ENCODE measurements at places on chromosomes 7 and 10. TPM values are rescaled to one million over a fixed set of nuclear protein-coding genes. Genes with fewer than 3 reads are reported as not detected.
A peak's percentile ranks its signal among the peaks of the same experiment; 100 is the strongest.

DNA sequence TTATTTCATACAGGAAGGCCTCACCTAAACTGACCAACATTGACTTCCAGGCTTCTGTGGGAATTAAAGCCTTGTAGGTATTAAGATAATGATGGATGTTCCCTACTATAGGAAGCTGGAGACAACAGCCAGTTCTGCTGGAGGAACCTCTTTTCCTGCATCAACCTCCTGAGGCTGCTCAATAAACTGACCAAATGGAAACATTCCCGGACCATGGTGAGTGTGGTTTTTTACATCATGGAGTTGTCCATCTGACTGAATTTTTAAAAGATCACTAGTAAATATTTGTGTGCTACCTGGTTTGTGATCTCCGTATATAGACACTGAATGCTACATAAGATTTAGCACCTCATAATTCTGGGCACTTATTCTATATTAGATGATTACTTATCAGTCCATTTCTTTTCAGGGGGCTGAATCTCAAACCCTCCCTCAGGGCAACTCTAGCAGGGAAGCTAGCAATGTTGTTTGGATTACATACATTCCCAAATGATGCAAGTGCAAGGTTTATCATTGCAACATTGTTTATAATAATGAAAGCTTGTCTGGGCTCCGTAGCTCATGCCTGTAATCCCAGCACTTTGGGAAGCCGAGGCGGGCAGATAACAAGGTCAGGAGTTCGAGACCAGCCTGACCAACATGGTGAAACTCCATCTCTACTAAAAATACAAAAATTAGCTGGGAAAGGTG lies 21.5 kb upstream of the SMKR1 start:
- DNase-seq: no peak

DNA sequence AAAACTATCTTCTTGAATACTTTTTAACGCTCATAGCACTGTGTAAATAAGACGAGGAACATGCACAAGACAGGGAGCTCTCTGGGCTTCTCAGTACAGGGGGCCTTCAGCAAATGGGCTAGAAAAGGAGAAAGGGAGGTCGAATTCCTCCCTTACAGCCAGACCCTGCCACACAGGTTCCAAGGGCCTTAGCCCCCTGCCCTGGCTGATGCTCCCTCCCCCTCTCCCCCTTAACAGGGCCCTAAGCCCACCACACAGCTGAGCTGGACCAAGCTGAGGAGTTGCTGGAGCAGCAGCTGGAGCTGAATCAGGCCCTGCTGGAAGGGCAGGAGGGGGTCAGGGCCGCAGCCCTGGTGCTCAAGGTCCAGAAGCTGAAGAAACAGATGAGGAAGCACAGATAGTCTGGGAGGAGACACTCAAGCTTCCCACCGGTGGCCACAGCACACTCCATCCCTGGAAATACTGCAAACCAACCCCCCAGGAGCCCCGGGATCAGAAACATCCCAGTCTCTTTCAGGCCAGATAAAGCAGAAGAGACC lies 153.9 kb downstream of the SNX13 start:
- no peak for DNase-seq

DNA sequence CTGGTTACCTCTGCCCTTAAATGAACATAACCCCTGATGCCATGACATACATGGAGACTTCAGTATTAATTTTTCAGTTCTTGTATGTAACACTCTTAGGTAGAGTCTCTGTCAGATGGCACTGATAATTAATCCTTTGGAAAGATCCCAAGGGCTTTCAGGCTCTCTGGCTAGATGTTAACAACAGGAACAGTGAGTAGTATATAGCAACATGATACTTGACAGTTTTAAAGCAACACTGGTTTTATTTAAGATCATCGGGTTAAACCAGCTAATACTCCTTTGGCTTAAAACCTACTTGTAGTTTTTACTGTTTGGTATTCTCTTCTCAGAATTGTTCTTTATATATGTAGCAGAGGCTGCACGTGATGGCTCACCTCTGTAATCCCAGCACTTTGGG lies 27.3 kb downstream of the AHCYL2 start:
- DNase-seq: no peak

- peak; percentile 31 for DNase-seq
Observed at GRCh38 chr10:25059990-25060389, 43.6 kb downstream of the THNSL1 start.

Gene PTPN20
- 15.7 TPM for total RNA-seq

Data from left ventricle myocardium superior (tissue), 1 donor.